ENCODE measurements at places on chromosomes 6 and 20.

DNA sequence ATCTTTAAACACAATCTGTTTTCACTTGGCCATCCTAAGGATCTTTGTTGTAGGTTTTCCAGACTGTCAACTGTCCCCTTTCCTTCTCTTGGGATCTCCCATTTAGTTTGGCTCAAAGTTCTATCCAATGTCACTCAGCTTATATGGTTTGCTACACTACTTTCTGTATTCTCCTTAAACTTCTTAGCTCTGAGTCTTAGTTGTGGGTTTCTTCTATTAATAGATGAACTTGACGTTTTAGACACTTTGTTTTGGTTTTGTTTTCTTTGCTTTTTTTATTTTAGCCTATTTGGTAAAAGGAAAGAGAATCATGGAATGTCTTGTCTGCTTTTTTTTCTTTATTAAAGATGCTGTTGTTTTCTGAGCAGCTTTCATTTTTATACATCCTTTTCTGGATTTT is 11.4 kb downstream of the RMND1 start:
- DNase-seq: no peak

DNA sequence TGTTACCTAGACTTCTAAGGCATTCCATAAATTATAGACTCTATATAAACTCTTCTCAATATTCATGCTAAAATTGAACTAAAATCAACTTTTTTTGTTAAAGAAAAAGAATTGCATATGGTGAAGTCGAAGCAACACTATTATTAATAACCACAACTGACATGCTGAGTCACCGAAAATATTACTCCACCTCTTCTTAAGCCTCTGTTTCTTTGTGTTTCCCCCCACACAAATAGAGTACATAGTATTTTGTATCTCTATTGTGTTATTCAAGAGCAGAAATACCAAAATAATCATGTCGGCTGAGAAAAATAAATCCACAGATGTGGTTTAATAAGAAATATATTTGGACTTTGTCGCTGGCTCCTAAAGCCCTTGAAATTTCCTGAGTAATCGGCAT is 23.8 kb downstream of the TFB1M start:
- no peak for DNase-seq

DNA sequence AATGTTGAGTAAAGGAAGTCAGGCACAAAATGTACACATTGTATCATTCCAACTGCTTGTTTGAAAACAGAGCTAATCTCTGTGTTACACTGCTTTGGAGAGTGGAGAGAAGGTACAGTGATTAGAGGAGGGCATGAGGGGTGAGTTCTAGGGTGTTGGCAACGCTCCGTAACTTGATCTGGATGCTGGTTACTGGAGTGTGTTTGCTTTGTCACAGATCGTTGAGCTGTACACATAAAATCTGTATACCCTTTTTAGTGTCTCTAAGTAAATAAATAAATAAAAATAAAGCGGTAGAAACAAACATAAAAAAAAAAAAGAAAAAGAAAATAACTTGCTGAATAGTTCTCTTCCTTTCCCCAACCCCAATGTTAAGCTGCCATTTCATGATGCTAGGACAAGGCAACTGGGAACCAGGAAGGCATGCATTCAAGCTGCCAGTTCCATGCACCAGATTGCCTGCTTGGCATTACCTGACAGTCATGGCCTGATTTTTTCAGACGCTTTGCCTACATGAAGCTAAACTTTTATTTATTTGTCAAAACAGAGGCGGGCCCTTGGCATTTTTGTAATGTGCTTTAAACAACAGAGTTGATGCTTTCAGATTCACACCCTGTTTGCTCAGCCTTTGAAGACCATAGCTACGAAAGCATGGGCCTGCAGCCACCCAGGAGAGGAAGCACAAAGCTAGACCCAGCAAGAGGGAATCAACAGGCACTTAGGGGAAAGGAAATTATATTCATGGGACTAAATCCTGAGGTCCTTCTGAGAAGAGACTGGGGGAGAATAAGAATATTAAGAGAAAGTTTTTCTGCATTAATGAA is 21.2 kb downstream of the TNFRSF21 start:
- no peak for DNase-seq

- no peak for DNase-seq
Observed at GRCh38 chr20:45545754-45546453, 1.3 kb downstream of the EPPIN start.

GRCh38 chr6:13285705-13286104 is 42.6 kb downstream of the TBC1D7 start:
- no peak for DNase-seq

- DNase-seq: no peak
Observed at GRCh38 chr6:170067181-170067641, 223.7 kb downstream of the DLL1 start.

DNA sequence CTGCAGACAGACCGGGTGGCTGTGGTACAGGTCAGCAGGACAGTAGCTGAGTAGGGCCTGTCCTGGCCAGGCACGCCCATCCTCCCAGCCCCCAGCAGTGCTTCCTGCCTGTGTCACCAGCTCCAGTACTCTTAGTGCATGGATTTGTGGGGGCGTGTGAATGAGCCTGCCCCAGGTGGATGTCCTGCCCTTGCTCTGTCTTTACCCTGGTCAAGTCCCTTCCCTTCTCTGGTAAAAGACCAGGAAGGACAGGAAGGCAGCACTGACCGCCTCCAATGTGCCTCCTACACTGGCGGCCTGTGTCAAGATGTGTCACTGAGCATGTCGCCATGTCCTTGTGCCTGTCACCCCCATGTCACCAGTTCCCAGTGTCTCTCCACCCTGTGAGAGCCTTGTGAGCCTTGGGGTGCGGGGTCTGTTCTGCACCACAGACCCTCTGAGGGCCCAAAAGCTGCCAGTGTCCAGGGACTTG is 11.9 kb downstream of the TEAD3 start:
- no peak for DNase-seq

DNA sequence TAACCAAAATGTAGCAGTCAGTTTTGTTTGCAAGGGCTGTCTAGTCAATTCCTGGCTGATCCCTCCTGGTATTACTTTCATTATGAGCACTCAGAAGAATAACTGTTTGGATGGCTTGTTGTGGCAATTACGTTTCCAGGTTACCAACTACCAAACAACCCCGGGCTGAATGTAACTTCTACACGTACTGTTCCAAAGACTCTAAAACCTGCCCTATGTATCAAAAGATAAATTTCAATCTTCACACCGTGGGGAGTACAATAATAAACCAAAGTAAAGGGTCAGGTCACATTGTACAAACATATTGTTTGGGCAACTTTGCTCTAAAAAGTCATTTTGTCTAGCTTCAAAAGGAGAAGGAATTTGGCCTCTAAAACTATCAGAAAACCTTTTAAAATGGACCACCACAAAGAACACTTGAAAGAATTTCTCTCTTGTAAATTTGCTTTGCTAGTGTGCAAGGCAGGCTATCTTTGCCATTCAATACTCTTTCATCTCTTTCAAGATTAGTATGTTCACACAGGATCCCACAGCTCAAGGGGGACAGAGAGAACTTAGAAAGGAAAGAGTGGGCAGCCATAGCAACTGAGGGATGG is 27.6 kb downstream of the DCDC2 start:
- no peak for DNase-seq

DNA sequence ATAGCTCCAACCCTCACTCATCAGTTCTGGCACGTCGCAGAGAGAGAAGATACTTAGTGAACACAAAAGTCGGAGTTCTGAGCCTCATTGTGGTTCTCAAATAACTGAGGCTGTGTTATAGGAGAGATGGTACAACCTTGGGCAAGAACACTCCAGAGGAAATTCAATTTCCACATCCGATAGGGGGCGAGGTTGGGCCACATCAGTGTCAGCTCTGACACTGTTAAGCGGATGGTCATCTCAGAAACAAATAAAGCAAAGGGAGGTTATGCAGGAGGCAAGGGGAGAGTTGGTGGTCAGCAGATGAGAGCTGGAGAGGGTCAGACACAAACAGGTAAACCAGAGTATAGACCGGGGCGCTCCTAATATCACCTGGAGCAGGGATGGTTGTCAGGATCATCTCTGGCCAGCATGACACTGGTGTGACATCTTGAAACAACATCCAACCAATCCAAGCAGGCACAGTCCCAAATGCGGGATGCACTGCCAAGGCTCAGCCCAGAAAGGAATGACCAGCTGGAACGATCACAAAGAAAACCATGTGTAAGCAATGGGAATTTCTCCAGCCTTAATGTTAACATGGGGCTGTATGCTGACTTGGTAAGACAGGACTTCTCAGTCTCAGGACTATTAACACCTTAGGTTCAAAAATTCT is 331.8 kb downstream of the HACE1 start:
- no peak for DNase-seq

DNA sequence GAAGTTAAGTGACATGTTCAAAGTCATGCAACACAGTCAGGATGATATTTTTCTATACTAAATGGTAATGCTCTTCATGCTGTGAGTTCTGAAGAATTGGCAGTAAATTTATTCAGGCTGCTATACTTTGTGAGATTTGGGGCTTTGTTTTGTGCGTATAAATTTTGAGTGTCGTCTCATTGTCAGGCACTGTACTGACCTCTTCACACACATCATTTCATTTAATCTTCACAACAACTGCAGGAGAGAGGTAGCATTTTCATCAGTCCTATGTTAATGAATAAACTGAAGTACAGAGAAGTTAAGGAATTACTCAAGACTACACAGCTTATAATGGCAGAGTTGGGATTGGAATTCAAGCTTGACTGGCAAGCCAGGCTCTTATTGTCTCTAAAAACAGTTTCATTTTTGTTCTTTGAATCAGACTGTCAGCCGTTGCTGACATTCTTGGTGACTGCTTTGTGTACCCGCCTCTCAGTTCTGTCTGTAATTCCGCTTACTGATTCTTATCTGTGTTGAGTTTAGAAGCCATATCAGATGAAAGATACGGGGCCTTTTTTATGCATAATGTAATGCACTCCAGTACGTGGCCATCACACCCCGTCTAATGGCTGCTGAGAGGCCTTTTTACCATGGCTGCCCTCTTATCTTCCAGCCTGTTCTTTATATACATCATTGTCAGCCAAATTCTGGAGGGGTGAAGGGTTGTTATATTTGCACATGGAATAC is 274.9 kb downstream of the UTRN start:
- no peak for DNase-seq

GRCh38 chr6:62805431-62805830 is 405.8 kb upstream of the FKBP1C start:
- no peak for DNase-seq

DNA sequence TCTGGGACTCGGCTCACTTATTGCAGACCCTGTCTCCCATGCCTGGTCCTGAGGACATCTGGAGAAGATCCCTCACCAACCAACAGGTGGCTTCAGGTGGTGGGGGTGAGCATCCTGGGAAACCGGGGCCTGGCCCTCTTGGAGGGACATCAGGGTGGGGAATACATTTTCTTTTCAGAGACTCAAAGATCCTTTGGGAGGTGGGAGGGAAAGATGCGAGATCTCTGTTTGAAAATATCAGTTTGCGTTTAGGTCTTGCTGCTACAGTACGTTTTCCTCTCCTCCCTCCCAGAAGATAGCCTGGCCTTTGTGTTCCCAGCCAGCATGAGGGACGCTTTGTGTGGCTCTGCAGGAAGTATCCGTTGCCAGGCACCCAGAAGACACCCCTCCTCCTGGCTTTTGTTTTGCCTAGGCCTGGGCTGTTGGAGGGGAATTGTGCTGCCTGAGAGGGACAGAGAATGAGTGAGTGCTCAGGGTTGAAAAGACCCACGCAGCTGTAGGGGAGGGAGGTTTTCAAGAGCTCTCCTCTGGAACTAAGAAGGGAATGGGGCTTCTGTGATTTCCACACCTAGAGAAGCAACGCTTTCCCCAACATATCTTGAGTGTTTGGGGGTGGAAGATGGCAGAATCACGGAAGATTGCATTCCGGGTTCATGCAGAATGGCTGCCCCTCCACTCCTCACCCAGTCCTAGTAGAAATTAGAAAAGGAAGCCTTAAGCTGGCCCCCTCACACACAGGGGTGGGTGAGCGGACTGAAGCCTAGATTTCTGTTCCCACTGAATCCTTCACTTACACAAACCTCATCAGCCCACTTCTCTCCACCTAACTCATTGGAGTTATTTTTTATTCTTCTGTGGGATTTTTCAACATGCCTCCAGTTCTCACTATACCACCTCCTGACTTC is 22.0 kb upstream of the SLC2A12 start:
- no peak for DNase-seq

- DNase-seq: no peak
Observed at GRCh38 chr6:144690666-144691065, 405.5 kb downstream of the UTRN start.

GRCh38 chr6:31110825-31111582 is 1.4 kb downstream of the C6orf15 start:
- no peak for DNase-seq

- no peak for DNase-seq
Observed at GRCh38 chr6:5636210-5637030, 370.3 kb downstream of the NRN1 start.

GRCh38 chr6:113829696-113830045 is 27.5 kb upstream of the MARCKS start:
- DNase-seq: no peak

GRCh38 chr6:137878486-137879285 is 11.6 kb downstream of the TNFAIP3 start:
- DNase-seq: no peak

Data from NCI-H1048 (cell line).